ENCODE measurements at places on chromosomes 1 and 21.

GRCh38 chr21:24941316-24942185, 665.7 kb downstream of the MRPL39 start:
- H3K36me3 ChIP-seq = no peaks in the 10 kb centered on the region
- H3K4me3 ChIP-seq = no peak overlapping the region
- no peak for DNase-seq
- H3K27me3 ChIP-seq = no peaks in the 10 kb centered on the region
- no peak overlapping the region for H3K27ac ChIP-seq
- H3K4me1 ChIP-seq = no peaks in the 10 kb centered on the region

- no peak overlapping the region for H3K27ac ChIP-seq
- H3K4me1 ChIP-seq = no peaks in the 10 kb centered on the region
These were observed 11.3 kb downstream of the FABP3 start for GRCh38 chr1:31361607-31362006.

DNA sequence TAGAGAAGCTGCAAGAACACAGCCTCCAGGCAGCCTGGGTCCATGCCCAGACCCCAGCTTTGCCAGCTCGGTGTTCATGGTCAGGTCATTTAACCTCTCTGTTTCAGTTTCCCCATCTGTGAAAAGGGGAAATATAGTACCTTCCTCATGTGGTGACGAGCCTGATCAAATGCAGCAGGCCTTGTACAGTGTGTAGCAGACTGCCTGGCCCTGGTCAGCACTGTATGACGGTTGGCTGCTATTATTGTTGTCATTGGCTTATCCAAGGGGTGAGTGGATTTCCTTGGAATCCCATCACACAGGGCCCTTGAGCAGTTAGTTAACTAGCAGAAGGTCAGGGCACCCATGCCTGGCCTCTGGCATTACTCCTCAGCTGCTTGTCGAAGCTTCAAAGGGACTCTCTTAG, 6.6 kb upstream of the TMEM51 start:
- peaks cover 6% of the 10 kb centered on the region for H3K27me3 ChIP-seq
- no peaks in the 10 kb centered on the region for H3K36me3 ChIP-seq
- DNase-seq = no peak
- no peak overlapping the region for H3K4me3 ChIP-seq

DNA sequence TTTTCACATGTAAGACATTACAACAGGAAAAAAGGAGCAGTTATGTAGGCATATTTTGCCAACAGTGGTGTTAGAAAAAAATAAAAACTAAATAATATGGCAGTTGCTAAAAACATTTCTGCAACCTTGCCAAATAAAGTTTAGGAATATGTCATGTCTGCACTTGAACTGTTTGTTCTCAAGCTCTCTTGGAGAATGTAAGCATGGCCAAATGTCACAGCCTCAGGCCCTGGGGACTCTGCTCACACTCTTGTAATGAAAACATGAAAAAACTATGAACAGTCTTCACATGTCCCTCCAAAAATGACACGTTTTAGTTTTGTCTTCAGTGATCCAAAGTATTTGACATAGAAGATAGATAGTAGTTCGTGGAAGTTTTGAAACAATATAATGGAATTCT, 753.3 kb downstream of the LTN1 start:
- no peak overlapping the region for H3K4me3 ChIP-seq
- H3K4me1 ChIP-seq = no peaks in the 10 kb centered on the region
- H3K27me3 ChIP-seq = no peaks in the 10 kb centered on the region
- DNase-seq = no peak
- H3K36me3 ChIP-seq = no peaks in the 10 kb centered on the region

- no peaks in the 10 kb centered on the region for H3K27me3 ChIP-seq
- no peaks in the 10 kb centered on the region for H3K36me3 ChIP-seq
- no peak overlapping the region for H3K4me3 ChIP-seq
- DNase-seq = no peak
- no peaks in the 10 kb centered on the region for H3K4me1 ChIP-seq
These were observed 567.9 kb downstream of the DPYD start for GRCh38 chr1:97352936-97353382.

DNA sequence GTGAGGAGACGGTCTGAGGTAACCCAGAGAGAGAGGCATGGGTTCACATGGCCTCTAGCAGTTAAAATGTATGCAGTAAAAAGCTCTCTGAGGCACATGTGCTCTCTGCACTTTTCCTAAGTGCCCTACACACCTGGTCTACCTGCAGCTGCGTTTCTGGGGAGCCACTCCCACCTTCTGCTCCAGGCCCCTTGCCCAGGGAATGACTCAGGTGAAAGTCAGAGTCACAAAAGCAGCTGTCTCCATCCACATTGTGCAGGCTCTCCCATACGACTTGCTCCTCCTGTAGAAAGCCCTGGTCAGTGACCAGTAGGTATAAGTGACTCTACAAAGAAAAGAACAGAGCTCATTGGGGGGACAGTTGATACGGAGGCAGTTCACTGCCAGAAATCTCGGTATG, 8.8 kb downstream of the MINDY1 start:
- H3K27ac ChIP-seq = no peak overlapping the region
- no peak for DNase-seq
- H3K27me3 ChIP-seq = no peaks in the 10 kb centered on the region
- H3K4me1 ChIP-seq = peaks cover 10% of the 10 kb centered on the region
- H3K36me3 ChIP-seq = peaks cover 45% of the 10 kb centered on the region
- H3K4me3 ChIP-seq = no peak overlapping the region

DNA sequence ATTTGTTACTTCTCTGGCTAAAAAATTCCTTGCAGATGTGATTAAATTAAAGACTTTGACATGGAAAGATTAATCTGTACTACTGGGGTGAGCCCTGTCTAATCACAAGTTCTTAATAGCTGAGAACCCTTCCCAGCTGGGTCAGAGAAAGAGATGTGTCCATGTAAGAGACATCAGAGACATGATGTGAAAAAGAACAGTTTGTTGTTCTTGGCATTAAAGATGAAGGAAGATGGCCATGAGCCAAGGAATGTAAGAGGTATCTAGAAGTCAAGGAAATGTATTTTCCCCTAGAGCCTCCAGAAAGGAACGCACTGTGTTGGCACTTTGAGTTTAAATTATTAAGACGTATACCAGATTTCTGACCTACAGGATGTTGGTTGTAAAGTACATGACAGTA, 1271.5 kb upstream of the PRMT6 start:
- H3K4me3 ChIP-seq = no peak overlapping the region
- no peaks in the 10 kb centered on the region for H3K36me3 ChIP-seq
- no peaks in the 10 kb centered on the region for H3K27me3 ChIP-seq

DNA sequence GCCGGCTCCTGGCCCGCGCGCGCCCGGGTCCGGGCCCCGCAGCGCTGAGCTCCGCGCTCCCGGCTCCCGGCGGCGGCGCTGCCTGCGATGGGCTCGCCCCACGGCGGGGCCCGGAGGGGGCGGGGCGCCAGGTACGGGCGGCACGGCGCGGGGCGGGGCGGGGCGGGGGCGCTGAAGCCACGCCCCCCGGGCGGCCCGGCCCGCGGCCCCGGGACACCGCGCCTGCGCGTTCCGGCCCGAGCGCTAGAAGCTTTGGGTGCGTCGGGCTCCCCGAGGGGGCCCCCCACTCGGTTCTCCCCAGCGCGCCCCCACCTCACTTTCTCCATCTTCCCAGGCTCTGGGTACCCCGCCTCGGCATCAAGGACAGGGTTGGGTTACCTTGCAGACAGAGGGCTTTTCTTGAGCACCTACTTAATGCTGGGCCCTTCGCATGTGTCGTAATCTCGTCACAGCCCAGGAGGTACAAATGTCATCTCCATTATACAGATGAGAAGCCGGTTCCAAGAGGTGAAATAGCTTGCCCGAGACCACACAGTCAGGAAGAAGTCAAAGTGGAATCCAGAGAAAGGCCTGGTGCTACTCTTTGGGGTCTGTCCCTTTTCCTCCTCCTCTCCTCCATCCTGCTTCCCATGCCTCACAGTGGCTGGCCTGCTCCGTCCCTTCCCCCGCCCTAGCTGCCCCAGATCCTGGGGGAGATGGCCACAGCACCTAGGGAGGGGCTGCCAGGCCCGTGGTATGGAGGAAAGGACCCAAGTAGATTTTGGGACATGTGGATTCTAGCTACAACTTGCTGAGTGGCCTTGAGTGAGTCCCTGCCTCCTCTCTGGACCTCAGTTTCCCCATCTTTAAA, 46.5 kb downstream of the RAP1GAP start:
- H3K36me3 ChIP-seq = no peaks in the 10 kb centered on the region
- H3K4me1 ChIP-seq = no peaks in the 10 kb centered on the region
- H3K4me3 ChIP-seq = no peak overlapping the region
- no peak overlapping the region for H3K27ac ChIP-seq

GRCh38 chr21:44816761-44817505, 929 bp downstream of the SUMO3 start:
- H3K27ac ChIP-seq = no peak overlapping the region
- DNase-seq = no peak

DNA sequence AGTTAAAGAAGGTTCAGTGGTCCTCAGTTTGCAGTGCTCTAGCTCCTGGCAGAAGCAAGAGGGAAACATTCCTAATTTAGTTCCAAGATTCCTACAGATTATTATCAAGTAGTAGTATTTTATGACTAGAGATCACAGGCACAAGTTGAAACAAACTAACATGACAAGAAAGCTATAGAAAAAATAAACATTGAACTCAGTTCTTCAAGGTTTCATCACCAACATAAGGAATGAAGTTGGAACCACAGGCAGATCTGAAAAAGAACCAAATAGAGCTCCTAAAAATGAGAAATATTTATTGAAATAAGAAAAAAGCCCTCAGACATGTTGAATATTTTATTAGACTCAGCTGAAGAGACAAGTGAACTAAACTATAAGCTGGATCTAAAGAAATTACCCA, 40.6 kb downstream of the PDC start:
- no peak overlapping the region for H3K27ac ChIP-seq
- H3K4me1 ChIP-seq = no peaks in the 10 kb centered on the region
- H3K36me3 ChIP-seq = peaks cover 14% of the 10 kb centered on the region
- no peak for DNase-seq
- no peaks in the 10 kb centered on the region for H3K27me3 ChIP-seq

DNA sequence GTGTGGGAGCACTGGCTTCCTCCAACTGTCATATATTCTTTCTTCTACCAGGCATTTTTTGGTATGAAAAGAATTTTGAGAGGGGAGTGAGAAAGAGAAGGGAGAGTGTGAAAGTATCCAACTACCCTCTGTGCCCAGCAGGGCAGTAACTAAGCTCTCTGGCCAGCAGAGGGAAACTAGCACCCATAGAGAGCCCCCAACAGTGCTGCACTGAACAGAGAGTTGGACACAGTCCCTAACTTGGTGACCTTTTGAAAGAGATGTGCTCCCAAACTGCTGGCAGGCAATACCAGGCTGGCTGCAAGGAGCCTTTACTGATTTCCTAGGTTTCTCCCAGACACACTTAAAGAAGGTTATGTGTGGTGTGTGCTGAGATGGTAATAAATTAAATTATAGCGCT, 118.8 kb upstream of the PBX1 start:
- H3K4me3 ChIP-seq = no peak overlapping the region
- DNase-seq = no peak
- H3K27ac ChIP-seq = no peak overlapping the region
- H3K27me3 ChIP-seq = no peaks in the 10 kb centered on the region
- no peaks in the 10 kb centered on the region for H3K4me1 ChIP-seq

DNA sequence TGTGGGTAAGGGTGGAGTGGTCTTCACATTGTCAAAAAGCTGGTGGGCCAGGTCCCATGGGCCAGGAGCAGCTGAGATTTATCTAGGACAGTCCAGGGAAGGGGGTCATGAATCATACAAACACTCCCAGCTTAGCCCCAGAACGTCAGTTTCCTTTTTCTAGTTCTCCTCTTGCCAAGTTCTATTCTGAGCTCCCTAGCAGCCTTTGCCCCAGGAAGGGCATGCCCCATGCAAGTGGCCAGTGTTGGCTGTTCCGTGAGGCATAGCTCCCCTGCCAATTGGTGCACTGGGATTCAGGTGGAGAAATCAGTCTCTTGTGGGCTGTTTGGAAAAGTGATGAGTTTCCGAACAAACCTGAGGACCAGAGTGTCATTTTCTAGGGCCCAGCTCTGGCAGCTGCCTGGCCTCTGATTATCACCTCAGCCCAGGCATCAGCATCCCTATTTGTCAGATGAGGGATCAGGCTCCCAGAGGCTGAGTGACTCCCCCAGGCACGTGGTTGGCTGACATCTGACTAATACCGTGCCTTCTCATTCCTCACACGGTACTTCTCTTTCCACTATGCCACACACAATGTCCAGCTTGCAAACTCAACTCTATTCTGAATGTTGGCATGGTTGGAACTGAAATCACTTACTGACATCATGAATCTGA, 14.2 kb upstream of the MYOM3 start:
- no peak overlapping the region for H3K4me3 ChIP-seq
- no peaks in the 10 kb centered on the region for H3K36me3 ChIP-seq
- no peaks in the 10 kb centered on the region for H3K4me1 ChIP-seq
- no peak overlapping the region for H3K27ac ChIP-seq
- DNase-seq = no peak
- no peaks in the 10 kb centered on the region for H3K27me3 ChIP-seq

- H3K4me3 ChIP-seq = no peak overlapping the region
- no peak for DNase-seq
- no peak overlapping the region for H3K27ac ChIP-seq
These were observed 3.3 kb upstream of the C2CD2 start for GRCh38 chr21:41956926-41957729.

DNA sequence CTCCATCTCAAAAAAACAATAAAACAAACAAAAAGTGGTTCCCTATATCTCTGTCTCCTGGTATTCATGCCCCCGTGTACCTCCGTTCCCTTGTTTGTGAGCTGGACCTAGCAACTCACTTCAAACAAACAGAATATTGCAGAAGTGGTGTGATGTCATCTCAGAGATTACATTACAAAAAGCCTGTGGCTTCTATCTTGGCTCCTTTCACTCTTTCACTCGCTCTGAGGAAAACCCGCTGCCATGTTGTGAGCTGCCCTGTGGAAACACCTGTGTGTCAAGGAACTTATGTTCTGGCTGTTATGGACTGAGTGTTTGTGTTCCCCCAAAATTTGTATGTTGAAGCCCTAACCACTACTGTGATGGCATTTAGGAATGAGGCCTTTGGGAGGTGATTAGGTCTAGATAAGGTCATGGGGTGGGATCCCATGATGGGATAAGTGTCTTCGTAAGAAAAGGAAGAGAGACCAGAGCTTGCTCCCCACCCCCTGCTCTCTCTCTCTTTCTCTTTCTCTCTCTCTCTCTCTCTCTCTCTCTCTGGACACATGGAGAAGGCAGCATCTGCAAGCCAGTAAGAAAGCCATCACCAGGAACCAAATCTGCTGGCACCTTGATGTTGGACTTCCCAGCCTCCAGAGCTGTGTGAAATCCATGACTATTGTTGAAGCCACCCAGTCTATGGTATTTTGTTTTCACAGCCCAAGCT, 7.4 kb upstream of the HYI start:
- DNase-seq = no peak
- H3K36me3 ChIP-seq = no peaks in the 10 kb centered on the region
- H3K27ac ChIP-seq = no peak overlapping the region
- no peaks in the 10 kb centered on the region for H3K27me3 ChIP-seq

GRCh38 chr1:51217101-51217500, 19.0 kb upstream of the RNF11 start:
- peaks cover 10% of the 10 kb centered on the region for H3K4me1 ChIP-seq
- no peak for DNase-seq
- H3K4me3 ChIP-seq = no peak overlapping the region
- H3K36me3 ChIP-seq = no peaks in the 10 kb centered on the region

DNA sequence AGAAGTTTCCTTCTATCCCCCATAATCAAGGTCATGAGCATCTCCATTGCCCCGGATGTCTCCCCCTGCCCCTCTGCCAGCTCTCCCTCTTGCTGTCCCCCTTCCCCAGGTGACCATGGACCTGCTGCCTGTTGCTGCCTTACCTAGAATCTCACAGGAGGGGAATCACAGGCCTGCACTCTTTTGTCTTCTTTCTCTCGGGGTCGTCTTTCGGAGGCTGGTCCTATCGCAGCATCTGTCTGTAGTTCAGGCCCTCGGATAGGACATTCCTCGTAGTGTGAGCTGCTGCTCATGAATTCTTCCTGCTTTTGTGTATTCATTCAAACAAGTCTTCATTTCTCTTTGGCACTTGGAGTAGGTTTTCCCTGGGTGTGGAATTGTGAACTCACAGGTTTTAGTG, 39.9 kb upstream of the ACTRT2 start:
- no peaks in the 10 kb centered on the region for H3K27me3 ChIP-seq
- H3K27ac ChIP-seq = no peak overlapping the region
- DNase-seq = no peak
- H3K4me3 ChIP-seq = no peak overlapping the region

Measured in effector memory CD4-positive, alpha-beta T cell (primary cell).